ENCODE measurements at places on chromosomes 3 and 15. TPM values are rescaled to one million over a fixed set of nuclear protein-coding genes. Genes with fewer than 3 reads are reported as not detected.
A peak's percentile ranks its signal among the peaks of the same experiment; 100 is the strongest.

- DNase-seq, result no peak
Measured at GRCh38 chr15:98860281-98861041, 147.1 kb downstream of the PGPEP1L start.

DNA sequence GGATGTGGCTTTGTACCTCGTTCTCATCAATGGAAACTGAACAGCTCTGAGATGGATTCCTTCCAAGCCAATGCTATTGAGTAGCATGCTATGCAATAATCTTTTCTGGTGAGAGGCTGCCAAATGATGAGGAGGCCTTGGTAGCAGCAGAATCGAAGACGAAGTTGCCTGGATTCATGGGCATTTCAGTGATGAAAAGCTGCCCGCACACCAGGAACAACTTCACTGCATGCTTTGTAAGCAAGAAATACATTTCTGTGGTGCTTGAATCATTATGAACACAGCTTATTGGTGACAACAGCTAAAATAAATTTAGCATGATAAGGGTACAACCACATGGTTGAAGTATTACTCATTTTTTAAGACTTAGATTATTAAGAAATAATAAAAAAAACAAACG, 246.8 kb upstream of the ROBO1 start:
- DNase-seq, result no peak

DNA sequence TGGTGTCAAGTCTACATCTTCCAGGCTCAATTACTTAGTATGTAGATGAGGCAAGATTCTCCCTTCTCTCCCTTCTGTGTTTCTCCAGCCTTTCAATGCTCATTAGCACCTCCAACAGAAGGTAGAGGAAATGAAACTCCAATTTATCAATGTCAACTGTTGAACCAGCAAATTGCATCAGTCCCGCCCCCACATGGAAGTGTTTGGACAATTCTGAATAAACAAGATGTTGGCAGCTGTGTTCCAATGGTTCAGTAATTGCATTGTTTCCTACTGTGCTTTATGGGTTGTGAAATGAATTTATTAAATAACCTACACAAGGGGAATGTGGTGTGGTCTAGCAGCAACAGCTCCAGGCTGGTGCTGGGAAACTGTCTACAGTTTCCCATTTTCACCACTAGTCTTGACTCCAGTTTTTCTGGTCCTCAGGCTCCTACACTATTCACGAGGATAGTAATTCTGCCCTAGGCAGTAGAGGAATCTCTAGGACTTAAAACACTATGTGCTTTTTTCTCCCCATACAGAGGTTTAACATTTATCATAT, 91.9 kb downstream of the MB21D2 start:
- peak; percentile 27 for DNase-seq

GRCh38 chr3:96622878-96623277, 191.5 kb upstream of the EPHA6 start:
- DNase-seq, result no peak

DNA sequence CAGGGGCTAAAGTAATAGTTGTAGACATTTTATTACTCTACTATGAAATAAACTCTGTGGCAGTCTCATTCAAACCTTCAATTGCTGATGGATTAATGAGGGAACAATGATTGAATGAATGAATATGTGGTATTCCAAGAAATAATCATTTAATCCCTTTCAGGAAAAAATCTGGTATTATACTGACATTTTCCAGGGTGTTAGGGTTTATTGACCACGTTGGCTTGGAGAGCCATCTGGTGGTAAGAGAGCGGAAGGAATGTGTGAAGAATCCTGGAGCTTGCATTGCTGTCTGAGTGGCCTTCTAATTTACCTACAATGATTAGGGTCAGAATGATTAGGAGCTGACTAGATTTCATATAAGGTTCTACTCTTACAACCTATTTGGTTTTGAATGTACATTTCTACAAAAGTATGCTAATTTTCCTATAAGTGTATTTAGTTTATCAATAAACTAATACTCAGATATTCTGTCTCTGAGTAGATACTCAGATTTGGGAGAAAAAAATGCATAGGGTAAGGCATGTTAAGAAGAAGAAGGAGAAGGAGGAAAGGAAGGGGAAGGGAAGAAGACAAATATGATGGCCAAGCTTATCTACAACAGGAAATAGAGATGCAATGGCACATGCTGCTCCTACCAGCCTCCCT, 249.9 kb downstream of the ROBO1 start:
- no peak for DNase-seq

GRCh38 chr3:66671291-66671690, 170.5 kb upstream of the LRIG1 start:
- no peak for DNase-seq

DNA sequence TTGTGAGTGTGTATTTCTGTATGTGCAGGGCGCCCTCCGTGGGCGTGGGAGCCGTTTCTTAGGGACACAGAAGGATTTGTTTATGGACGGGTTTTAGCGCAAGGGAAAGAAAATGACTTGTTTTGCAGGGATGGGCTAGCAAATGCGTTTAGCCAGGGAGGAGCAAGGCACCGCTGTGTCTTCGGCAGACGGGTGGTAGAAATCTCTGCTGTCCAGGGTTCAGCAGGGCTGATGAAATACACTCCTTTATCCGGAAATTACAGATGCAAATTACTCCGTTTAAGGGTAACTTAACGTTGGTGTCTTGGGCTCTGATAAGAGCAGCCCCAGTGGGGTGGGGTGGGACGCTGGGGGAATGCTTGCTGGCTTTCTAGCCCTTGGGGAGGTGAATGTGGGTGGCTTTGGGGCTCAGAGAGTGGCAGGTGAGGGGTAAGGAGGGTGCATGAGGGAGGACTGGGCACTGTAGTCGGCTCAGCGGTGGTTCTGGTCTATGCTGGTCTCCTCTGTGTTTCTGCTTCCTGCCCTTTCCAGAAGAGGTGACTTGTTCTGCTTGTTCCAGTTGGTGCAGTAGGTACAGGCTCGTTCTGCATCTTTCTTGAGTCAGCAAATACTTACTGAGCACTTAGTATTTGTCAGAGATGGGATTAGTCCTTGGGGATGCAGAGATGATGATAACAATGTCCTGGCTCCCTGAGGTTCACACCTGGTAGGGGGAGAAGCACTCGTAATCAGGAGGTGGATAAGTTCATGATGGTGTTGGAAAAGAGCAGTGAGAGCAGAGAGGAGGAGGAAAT, 954 bp downstream of the SV2B start:
- DNase-seq, result no peak

GRCh38 chr3:73018298-73018697, 21.7 kb downstream of the PPP4R2 start:
- no peak for DNase-seq

DNA sequence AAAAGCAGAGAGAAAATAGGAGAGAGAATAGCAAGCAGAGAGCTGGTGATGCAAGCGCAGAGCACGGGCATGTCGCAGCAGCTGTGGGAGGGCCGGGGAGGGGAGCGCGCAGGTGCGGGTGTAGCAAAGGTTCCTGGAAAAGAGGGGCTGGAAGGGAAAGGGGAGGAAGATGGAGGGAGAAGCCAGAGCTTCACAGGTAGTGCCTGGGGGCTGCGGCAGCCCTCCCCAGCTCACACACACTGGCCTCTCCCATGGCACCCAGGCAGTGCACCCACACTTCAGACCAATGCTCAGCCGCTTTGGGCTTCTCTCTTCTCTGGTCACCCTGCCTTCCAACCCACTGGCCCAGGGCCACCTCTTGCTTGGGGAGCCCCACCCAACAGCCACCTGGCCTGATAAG, 72.1 kb downstream of the ADAMTS7 start:
- no peak for DNase-seq

- no peak for DNase-seq
Measured at GRCh38 chr15:27598251-27599009, 500.7 kb downstream of the OCA2 start.

GRCh38 chr3:104412608-104413580, 953.8 kb upstream of the ALCAM start:
- DNase-seq, result no peak

DNA sequence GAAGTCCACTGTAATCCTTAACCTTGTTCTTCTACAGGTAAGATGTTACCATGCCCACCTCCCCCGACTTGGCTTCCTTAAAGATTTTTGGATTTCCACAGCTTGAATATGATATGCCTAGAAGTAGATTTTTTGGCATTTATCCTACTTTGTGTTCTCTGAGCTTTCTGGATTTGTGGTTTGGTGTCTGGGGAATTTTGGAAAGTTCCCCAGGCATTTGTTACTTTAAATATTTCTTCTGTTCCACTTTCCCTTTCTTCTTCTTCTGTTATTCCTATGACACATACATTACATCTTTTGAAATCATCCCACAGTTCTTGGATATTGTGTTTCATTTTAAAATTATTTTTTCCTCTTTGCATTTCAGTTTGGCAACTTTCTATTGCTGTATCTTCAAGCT, 122.1 kb upstream of the TMEM108 start:
- no peak for DNase-seq

GRCh38 chr15:58074452-58074851, 8.9 kb upstream of the ALDH1A2 start:
- DNase-seq, result no peak

DNA sequence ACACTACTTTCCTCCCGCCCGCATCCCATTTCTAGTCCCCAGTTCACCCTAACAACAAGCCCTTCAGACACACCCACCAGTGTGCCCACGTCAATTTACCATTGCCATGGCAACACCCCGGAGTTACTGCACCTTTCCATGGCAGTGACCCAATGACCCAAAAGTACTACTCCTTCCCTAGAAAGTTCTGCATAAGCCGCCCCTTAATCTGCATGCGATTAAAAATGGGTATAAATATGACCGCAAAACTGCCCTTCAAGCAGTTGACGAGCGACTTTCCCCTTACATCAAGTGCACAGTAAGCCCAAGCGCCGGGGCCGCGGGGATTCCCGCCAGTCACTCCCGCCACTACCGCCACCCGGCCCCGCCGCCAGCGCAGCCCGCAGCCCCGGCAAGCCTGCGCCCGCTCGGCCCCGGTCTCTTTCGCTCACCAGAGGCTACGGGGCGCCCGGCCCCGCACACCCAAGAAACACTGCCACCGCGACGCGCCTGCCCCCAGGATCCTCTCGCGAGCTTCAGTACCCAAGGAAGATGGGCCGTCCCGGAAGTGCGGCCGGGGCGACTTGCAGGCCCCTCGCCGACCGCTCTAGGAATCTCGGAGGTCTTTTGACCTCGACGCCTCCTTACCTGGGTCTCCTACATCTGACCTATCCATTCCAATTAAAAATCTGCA, 27.2 kb upstream of the ZNF502 start:
- peak; percentile 19 for DNase-seq

DNA sequence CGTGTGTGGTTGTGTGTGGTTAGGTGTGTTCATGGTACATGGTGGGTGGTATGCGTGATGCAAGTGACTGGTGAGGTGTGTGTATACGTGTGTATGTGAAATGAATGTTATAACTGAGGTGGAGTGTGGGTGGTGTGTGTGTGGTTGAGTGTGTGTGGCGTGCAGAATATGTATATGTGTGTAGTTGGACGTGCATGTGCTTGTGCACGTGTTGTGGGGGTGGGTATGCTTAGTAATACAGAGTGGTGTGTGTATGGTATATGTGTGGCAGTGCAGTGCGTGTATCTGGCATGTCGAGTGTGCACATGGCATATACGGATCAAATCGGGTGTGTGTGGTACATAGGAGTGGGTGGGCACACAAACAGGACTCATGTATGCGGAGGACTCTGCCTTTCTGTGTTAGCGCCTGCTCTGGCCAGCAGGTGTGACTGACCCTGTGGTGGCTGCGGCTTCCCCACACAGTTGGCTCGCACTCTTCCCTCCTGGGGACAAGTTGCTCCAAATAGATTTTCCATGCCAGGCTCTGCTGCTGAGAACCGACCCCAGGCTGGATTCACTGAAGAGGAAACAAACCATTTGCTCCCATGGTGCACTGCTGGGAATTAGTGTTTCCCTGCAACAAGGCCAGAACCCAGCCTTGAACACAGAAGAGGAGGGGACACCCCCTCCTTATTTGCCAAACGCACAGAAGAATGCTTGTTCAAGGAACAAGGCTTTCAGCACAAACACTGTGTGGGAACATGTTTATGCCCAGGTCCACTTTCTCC, 1.2 kb upstream of the C3orf70 start:
- no peak for DNase-seq

DNA sequence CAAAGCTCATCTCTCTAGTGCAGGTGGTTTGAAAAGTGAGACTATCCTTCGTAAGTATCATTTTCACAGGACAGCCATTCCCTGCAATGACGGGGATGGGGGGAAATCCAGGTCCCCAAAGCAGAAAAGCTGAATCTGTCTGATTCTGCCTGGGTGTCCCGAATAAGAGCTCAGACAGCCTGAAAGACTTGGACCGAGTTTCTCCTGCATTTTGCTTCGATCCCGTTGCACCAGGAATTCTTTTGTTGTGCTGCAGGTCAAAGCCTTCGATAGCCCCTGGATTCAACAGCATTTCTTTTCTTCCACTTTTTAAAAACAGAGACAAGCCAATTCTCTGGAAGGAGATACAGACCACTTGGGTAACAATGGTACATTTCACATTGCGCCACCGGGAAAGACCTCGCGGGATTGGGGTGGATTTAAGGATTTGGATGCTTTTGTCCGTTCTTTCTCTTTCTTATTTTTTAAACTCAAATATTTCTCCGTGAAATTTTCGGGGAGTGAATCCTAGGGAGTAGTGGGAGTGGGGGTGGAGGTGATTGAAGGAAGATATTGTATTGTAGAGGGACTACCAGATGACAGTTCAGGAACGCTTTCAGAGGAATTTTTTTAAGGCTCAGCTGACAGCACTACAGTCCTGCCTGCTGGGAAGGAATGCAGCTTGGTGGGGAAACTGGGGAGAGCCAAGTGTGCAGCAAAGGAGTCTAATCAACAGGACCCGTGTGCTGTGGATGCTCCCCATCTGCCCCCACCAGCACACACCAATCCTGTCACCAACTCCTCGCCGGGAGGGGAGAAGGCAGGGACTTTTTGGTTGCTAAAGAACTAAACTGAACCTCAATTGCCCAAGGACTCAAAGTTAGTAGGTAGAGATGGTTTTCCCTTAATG, 2.6 kb downstream of the SLITRK3 start:
- DNase-seq, result no peak

- DNase-seq, result no peak
Measured at GRCh38 chr3:168647582-168647981, 551.9 kb upstream of the GOLIM4 start.

DNA sequence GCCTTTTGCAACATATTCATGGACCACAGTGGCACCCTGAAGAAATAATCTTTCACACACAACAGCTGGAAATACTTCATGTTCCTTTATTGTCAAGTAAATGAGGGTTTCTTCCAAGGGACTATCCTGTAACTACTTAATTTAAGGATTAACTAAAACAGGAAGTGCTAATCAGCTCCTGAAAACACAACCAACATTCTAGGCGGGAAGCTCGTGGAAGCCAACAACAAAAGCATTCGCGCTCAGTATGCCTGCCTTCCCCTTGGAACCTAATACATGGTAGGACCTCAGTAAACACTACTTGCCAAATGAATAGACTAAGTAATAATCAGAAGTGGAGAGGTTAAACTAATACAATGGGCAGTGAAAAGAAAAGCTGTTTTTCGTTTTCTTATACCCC, 300.9 kb downstream of the RORA start:
- DNase-seq, result no peak

C3orf85 gene
- not detected for total RNA-seq

ZKSCAN7 gene
- 1.2 TPM for total RNA-seq

KLF15 gene
- 2.3 TPM for total RNA-seq

KNG1 gene
- not detected for total RNA-seq

ACKR2 gene
- not detected for total RNA-seq

COL8A1 gene
- total RNA-seq, result 251 TPM

ASB14 gene
- total RNA-seq, result not detected
